ENCODE measurements at places on chromosomes 1 and 21.

DNA sequence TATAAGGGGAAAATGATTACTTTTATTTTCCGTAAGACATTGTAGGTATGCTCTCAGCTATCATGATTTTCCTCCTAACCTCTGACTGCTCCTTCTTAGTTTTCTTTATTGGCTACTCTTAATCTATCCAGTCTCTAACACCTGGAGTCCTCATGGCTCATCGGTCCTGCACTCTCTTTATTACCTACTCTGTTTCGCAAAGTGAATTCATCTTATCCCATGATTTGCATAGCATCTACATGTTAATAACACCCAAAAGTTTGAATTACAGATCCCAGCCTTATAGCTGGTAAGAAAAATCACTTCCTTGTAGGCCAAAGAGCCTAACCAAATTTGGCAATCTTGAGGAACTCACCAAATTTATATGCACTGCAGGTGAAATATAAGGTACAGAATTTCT lies 136.3 kb downstream of the CDC42BPA start:
- no peak for DNase-seq

GRCh38 chr1:57353654-57354053 lies 70.2 kb downstream of the DAB1 start:
- no peak for DNase-seq

DNA sequence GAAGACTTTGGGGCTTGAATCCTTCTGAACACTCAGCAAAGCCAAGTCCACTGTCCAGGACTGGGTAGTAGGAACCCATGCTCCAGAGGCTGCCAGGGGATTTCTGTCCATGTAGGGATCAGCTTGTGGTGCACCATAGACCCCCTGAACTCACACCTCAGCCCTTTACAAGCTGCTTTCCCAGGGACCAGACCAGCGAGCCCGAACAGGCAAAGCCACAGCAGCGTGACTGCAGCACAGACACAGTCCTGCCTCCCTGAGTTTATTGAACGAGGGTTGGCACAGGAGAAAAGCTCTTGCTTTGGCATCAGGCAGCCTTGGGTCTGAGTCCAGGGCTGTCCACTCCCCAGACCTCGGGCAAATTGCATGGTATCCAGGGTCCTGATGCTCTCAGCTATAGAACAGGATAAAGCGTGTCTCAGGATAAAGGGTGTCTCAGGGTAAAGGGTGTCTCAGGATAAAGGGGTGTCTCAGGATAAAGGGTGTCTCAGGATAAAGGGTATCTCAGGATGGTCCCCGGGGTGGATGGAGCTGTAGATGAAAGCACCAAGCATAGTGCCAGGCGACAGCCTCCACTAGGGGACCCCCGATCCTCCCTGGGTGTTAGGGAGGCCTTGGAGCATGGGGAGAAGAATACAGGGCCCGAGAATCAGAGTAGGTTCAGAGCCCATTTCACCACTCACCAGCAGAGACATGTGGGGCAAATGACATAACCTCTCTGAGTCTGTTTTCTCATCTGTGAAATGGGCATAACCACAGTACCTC lies 648.8 kb downstream of the NPHP4 start:
- no peak for DNase-seq

- no peak for DNase-seq
These were observed 1287.3 kb upstream of the ADGRL4 start for GRCh38 chr1:80293818-80294217.

GRCh38 chr21:46295177-46295770 lies 9.1 kb downstream of the YBEY start:
- no peak for DNase-seq

DNA sequence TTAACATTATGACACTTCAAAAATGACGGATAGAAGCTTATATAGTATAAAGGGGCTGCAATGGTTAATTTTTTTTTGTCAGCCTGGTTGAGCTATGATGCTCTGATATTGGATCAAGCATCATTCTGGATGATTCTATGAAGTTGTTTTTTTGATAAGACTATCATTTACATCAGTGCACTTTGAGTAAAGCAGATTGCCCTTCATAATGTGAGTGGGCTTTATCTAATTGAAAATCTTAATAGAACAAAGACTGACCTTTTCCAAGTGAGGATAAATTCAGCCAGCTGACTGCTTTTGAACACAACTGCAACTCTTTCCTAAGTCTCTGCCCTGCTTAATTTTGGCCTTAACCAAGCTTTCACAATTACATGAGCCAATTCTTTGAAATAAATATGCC lies 1476.2 kb downstream of the NCAM2 start:
- DNase-seq = no peak

- no peak for DNase-seq
These were observed 290.2 kb downstream of the LRRC40 start for GRCh38 chr1:69914976-69915765.

DNA sequence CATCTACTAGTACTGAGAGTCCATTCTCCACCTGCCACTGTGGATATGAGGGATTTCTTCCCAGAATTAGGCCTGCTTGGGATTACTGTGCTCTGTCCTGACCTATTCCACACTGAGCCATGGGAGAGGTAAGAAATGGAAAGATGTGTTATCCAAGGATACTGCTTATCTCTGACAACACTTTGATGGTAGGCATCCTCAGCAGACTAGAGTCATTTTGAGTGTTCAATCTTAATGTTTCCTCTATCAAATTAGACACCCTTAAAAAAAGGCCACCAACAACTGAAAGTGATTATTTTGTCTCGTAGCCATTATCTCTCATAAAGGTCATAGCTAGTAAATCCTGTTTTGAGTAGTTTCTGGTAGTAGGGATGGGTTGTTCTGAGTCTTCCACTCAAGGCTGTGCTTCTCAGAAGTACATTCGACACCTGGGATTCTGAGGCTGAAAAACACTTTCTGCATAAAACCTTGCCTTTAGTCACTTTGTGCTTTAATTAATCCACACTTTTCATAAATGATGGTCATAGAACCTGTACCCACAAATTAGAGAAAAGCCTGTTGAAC lies 8.8 kb downstream of the ATPAF1 start:
- no peak for DNase-seq

- no peak for DNase-seq
These were observed 21.7 kb upstream of the CTSK start for GRCh38 chr1:150829751-150830150.

GRCh38 chr1:247411621-247412327 lies 4.2 kb upstream of the NLRP3 start:
- no peak for DNase-seq

GRCh38 chr1:167926486-167926997 lies 9.9 kb upstream of the DCAF6 start:
- peak; percentile 34 for DNase-seq

GRCh38 chr1:13823936-13824335 lies 123.9 kb downstream of the PRDM2 start:
- no peak for DNase-seq

- DNase-seq = no peak
These were observed 26.5 kb upstream of the ATP2B4 start for GRCh38 chr1:203599875-203600781.

DNA sequence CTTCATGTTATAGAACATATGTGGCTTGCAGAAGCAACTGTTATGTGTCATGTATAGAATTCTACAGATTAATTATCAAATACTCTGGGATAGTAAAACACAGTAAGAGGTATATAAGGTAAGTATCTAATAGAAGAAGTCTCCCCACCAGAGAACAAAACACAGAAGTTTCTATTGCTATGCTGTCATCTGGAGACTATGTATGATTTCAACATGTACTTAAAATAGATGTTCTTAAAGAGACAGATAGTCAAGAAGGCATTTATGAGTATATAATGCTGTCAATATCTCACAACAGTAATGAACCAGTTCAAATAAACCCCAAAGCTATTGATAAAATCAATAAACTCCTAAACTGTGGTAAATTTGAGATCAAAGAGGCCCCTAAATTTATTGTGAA lies 8.1 kb upstream of the ADCY10 start:
- DNase-seq = no peak

DNA sequence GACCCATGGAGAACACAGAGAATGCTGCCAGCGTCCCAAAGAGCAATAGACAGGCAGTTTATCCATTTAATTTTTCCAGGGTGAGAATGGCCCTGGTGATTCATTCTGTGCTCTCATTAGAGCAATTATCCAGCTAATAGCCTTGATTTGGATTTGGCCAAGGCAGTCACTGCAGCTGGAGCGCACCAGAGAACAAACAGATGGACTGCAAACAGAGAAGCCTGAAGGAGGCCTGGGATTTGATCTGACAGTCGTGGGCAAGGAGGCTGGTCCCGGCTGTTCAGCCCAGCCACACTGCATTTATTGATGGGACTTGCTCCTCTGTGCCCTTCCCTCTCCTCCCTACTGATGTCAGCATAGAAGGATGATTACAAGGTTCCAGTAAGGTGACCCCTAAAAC lies 353.9 kb upstream of the C1orf174 start:
- no peak for DNase-seq

GRCh38 chr1:92484472-92485380 lies 2.0 kb downstream of the GFI1 start:
- no peak for DNase-seq

DNA sequence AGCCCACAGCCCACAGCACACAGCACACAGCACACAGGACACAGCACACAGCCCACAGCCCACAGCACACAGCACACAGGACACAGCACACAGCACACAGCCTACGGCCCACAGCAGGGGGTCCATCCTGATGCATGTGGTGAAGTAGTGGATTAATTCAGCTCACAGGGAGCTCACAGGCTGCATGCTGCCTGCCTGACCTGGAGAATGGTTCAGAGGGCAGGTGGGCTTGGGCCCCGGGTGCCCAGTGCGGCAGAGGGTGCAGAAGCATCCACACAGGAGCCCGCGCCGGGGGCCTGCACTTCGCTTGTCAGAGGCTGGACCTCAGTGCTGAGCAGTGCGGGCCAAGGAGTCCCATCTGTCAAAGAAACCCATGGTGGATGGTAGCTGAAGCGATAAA lies 21.1 kb upstream of the AJAP1 start:
- no peak for DNase-seq

GRCh38 chr1:174660476-174660875 lies 212.7 kb downstream of the GPR52 start:
- DNase-seq = no peak

DNA sequence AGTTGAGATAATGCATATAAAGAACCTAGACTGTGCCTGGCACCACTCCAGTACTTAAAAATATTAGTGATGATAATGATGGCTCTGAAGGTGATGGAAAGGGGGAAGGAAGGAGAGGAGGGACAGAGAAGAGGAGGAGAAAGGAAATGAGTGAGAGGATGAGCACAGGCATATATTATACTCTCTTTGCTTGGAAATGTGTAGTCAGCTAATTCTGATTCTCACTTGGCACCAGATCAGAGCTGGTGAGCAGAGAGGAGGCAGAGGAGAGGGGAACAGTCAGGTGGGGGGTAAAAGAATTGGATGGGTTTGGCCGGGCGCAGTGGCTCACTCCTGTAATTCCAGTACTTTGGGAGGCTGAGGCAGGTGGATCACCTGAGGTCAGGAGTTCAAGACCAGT lies 24.3 kb upstream of the MYOC start:
- DNase-seq = no peak

GRCh38 chr21:18940791-18941190 lies 537.2 kb upstream of the TMPRSS15 start:
- no peak for DNase-seq

DNA sequence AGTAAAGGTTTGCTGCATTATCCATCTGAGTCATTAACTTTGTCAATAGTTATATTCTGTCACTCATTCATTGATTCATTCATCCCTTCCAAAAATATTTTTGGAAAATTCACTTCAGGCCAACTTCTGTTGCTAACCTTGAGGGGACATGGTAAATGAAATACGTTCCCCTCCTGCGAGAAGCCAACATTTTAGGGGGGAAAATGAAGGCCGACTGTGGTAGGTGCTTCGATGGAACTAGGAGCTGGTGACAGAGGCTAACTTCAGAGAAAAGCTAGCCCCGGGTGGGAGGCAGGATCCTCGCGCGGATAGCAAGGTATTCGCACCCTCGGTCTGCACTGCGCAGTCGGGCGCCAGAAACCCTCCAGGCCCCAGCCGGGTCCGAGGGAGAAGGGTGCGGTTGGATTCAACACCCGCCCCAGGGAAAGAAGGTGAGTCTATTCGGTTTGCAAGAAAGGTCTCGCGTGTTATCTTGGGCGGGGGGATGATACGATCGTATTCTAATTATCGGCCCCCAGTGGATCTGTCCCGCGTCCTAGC lies 646 bp upstream of the RRP15 start:
- DNase-seq = no peak

GRCh38 chr1:24481843-24482610 lies 20.6 kb upstream of the RCAN3 start:
- DNase-seq = no peak

- DNase-seq = no peak
These were observed 21.7 kb upstream of the SHCBP1L start for GRCh38 chr1:182974506-182975191.

DNA sequence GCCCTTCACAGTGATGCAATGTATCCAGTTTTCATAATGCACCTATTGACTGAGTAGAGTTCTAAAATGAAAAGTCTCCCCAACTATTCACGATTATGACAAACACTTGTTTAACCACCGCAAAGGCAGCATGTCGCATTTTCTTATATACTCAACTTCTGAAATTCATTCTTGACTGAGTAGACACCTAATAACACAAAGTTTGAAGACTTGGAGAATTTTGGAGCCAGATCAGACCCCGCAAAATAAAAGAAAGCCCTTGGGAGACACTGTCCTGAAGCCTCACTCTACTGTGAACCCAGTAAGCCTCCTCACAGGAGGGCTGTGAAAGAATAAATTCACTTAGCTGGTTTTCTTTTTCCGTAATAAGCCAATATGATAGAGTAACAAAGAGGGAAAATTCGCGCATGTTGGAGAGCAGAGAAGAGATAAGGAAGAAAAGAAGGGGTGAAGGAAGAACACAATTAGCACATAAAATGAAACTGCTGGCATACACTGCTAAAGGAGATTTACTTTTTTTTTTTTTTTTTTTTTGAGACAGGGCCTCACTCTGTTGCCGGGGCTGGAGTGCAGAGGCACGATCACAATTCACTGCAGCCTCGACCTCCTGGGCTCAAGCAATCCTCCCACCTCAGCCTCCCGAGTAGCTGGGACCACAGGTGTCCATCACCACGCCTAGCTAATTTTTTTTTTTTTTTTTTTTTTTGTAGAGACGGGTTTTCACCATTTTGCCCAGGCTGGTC lies 492 bp upstream of the COLGALT2 start:
- DNase-seq = no peak

DNA sequence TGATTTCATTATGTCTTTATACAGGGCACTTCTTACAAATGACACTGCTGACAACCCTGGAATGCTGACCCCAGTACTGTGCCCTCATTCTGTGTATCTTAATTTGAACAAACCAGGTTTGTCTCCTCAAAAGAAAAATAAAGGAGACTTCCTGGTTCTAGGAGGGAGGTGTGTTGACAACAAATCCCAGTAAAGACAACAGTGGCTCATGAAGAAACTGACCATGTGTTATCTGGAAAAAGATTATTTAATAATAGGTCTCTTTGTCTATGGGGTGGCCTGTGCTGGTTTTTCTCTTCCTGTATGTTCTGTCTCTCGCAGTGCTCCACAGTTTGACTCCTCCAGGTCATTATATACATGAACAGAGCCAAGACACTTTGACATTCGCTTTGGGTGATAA lies 454.6 kb downstream of the LMO4 start:
- DNase-seq = no peak

All from hematopoietic multipotent progenitor cell treated with erythropoietin and hydrocortisone succinate and interleukin-3 and kit ligand, for 15 days (in vitro differentiated cells).